ENCODE measurements at places on chromosomes 7 and 10.

- DNase-seq: no peak
These were observed 98.3 kb downstream of the CDH23 start for GRCh38 chr10:71494980-71495381.

- DNase-seq: no peak
These were observed 52.0 kb downstream of the JAKMIP3 start for GRCh38 chr10:132117636-132118190.

GRCh38 chr7:30996883-30997282, 33.1 kb downstream of the GHRHR start:
- DNase-seq: no peak

GRCh38 chr10:112195224-112195623, 11.7 kb upstream of the GPAM start:
- DNase-seq: no peak

DNA sequence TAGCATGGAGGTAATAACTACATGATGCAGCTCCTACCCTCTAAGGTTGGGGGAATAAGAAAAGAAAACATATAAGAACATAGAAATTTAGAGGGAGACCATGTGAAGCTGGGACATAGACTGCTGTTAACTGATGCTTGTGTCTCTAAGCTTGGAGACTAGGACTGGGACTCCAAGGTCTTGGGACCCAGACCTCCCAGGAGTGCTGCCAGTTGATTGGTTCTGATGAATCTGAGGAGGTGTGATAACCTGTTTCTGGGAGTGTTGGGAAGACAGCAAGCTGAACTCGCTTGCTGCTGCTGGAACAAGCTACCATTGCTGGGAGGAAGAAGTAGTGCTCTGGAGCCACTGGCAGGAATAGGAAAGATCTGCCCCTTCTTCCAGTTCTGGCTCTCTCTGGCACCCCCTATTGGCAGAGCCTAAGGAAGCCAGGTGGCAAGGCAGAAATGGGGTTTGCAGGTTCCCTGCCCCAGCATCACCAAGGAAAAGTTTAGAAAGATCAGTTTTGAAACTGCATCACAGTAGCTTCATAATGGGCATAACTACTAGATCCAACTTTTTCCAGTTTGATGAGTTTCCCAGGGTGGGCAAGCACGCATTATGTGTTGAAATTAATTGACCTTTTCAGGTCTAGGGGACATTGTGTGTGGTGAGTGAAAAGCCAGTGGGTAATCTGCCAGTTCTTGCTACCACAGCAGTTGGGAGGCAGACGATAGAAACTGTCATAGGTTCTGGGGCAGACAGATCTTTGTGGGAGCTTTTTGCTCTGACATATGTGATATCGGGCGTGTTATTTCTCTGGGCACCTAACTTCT, 140.7 kb downstream of the SND1 start:
- no peak for DNase-seq
